ENCODE measurements at places on chromosomes 5 and 9.

DNA sequence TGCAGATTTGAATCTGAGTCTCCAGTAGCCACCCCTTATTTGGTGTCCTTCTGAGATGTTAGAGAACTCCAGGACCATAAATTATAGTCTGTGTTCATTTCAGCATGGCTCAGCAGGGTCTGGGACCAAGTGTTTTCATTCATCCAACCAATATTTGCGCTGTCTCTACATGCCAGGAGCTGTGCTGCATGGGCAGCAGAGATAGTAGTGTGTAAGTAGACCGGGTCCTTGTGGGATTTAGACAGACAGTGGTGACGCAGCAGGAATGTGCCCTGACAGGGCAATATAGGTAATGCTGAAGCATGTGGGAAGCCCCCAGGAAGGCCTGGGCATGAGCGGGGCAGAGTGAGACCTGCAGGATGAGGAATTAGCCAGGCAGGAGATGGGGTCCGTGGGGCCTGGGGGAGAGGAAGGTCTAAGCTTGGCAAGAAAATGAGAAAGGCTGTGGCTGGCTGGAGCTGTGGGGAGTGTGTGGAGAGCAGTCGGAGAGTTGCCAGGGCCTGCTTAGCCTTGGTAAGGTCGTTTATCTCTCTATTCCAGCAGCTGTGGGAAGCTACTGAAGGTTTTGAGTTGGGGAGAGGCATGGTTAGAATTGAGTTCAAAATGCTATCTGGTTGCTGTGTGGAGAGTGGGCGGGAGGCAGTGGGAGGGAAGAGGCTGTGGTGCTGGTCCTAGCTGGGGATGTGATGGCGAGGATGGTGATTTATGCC is 16.8 kb downstream of the STXBP1 start:
- no peak for DNase-seq

GRCh38 chr5:117295941-117296340 is 721.3 kb upstream of the SEMA6A start:
- DNase-seq, result no peak

DNA sequence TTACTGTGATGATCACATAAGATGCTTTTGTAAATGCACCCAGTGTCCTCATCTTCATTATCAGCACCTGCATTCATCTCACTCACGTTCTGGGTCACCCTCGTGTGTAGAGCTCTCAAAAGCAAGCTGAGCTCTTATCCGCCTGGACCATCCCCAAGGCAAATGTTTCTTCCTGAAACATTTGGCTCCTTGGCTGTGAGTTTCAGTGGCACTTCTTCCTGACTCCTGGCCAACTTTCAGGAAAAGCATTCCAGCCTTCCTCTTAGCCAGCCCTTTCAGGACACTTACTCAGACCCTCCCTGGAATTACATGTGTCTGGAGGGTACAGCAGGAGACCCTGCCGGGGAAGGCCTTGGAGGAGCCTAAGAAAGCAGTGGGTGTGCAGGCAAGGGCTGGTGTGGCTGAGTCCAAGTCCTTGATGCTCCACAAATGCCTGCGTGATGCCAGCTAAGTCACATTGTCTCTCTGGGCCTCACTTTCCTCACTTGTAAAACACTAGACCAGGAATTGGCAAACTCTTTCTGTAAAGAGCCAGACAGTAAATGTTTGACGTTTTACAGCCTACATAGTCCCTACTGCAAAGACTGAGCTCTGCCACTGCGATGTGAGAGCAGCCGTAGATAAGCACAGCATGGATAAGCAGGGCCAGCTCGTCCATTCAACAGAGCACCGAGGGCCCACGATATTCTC is 72.1 kb downstream of the PDE6A start:
- no peak for DNase-seq

DNA sequence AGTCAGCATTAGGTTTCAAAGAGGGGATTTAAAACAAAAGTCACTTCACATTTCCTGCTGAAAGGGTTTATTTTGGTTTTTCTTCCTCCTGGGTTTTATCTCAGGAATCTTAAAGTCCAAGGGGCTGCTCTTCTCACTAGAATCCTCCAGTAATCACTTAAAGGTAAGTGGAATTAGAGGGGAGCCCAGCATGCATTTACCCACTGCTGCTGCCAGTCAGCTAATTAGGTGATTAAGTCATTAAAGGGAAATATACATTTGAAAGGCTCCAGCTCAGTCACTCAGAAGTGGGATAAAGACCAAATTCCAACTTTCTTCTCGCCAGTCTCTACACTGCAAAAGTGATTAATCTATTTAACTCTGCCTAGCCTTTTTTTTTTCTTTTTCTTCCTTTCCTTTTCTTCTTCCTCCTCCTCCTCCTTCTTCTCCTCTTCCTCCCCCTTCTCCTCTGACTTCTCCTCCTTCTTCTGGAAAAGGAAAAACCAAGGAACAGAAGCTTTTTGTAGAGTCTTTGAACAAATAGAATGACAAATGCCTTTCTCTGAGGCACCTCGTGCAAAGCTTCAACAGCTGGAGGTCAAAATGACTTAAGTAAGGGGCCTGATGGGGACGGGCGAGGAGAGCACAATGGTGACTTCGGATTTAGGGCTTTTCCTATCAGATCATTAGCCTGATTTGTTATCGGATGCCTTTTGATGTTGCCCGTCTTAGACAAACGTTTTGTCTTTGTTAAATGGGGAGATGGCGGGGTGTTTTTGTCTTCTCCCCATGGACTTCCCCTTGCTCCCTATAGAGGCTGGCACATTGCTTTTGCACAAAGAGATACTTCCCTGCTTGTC is 617.6 kb downstream of the IRX1 start:
- DNase-seq, result no peak

DNA sequence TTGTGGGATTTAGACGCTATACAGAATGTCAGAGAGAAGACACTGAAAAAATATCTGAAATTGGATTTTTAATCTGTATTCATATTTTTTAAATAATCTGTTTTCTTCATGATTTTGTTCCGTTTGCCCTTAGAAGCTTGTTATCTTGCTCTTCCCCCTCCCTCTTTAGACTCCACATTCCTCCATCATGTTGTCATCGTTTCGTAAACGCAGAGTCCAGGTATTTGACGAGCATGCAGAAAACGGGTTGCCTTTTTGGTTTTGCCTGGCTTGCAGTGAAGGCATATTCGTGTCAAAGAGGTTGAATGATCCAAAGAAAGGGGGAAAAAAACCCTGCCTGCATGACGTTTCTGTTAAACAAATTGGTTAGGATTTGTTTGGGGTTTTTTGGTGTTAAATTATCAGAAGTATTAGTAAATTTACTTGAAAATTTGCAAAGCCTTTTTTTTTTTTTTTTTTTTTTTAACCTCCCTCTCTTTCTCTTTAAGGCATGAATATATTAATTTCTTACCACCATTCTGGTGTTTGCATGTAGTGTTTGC is 2.9 kb downstream of the SPTAN1 start:
- peak; percentile 82 for DNase-seq

DNA sequence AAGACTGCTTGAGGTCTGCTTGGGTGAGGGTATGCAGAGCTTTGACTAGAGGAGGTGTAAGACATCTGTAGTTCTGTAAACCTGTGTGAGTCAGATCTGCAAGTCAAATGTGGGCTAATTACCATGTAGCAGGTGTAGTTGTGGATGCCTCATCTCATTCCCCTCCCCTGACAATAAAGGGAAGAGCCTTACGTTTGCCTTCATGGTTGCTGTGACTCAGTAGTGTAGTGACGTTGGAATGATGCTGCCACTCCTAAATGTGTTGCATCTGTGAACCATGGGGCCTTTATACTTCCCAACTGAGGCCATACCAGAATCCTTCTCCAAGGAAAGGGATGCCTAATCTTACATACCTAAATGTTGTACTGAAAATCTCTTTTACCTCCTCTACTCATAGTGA is 26.0 kb downstream of the PRDM6 start:
- DNase-seq, result no peak

DNA sequence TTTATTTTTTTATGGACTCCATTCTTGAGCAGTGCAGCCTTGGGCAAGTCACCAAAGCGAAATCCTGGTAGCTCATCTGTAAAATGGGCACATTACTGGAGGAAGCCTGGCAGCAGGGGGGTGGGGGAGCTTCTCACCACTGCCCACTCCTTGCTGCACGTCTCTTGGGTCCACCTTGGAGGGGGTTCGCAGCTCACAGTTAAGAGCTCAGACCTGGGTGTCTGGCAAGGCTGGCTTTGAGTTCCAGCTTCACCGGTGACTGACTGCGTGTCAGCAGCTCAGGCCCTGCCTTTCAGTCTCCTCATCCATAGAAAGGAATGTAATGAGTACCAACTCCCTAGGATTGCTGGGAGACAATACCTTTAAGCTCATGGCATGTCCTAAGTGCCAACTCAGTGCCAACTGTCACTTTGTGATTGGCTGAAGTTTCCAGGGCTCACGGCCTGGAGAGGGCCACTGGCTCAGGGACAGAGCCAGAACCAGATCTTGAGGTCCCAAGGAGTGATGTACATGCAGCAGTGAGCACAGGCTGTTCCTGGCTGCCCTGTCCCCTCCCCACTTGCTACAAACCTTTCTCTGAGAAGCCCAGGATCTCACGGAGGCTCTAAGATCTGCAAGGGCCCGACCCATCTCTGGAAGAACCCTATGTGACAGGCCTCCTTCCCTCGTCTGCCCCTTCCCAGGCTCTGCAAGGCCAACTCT is 72.9 kb downstream of the C9orf50 start:
- no peak for DNase-seq

- DNase-seq, result no peak
Observed at GRCh38 chr9:114256827-114257328, 66.0 kb upstream of the ORM1 start.

DNA sequence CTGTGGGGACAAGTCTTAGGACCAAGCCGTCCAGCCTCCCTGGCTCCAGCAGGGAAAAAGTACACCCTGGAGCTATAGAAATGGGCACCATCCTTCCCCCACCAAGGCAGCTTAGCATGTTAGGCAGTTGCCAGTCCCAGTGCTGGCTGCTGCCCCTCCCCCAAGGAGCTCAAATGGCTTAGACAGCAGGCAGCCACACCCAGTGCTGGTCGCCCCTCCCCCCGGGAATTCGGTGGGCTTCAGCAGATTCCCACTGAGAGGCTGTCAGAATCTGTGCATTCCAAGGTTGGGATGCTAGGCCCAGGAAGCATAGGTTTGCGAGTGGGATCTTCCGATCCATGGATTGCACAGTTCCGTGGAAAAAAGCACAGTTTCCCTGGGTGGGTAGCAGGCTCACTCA is 105.2 kb upstream of the ITGA1 start:
- no peak for DNase-seq

DNA sequence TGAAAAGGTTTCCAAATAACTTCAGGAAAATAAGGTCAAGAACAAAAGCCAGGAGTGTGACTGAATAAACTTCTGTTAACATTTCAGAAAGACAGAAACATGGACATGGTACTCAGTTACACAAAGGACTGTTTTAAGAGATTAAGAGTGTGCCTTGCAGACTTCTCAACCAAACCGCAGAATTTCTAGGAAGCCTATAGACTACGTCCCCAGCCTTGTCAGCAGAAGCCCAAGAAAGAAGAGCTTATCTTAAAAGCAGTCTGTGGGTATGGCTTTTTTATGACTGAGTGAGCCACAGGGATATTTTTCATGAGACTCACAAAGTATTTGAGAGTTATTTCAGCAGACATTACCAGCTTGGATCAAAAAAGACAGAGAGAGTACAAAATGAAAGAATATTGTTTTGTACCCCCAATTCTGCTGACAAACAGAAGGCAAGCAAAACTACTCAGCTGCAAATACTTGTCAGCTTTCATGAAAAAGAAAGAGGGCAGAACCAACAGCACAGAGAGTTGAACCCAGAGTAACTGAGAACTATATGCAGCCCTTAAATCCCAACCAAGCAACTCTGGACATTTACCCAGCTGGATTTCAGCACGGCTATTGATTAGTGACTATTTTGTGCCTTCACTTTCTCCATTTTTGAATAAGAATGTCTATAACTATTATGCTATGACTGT is 711.0 kb upstream of the CTNND2 start:
- DNase-seq, result peak; percentile 45
